ENCODE measurements at places on chromosomes 11 and 22.

GRCh38 chr11:34419158-34419557, 19.6 kb upstream of the CAT start:
- no peak for DNase-seq

DNA sequence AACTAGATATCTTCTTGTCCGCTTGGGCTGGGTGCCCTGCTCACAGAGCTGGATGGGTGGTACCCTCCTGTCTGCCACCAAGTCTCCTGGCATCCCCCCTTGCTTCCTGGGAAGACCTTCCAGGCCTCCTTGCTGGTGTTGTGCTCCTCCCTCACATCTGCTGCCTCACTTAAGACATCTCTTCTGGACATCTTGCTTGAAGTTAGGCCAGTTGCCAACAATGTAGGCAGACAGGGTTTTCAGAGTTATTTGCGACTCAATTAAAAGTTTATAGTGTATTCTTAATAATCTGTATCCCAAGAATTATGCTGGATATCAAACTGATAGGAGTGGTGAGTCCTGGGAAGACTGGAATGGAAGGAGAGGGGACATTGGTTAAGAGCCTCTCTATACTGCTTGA, 64.0 kb upstream of the TNRC6B start:
- DNase-seq, result no peak

DNA sequence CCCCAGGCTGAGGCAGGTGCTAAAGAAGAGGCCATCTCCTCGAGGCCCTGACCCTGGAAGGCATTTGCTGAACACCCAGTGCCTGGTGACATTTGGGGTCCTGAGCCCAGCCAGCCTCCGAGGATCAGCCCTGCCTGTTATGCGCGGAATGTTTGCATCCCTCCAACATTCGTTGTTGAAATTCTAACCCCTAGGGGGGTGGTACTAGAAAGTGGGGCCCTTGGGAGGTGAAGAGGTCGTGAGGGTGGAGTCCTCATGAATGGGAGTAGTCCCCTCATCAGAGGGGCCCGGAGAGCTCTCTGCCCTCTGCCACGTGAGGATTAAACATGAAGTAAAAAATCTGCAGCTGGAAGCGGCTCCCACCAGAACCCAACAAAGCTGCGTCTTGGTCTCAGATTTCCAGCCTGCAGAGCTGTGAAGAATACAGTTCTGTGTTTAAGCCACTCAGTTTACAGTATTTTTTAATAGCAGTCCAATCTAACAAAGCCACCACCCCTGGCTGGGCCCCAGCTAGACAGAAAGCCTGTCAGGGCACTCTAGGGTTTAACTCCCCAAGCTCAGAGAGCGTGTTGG, 35.3 kb upstream of the SEPTIN5 start:
- DNase-seq, result no peak

DNA sequence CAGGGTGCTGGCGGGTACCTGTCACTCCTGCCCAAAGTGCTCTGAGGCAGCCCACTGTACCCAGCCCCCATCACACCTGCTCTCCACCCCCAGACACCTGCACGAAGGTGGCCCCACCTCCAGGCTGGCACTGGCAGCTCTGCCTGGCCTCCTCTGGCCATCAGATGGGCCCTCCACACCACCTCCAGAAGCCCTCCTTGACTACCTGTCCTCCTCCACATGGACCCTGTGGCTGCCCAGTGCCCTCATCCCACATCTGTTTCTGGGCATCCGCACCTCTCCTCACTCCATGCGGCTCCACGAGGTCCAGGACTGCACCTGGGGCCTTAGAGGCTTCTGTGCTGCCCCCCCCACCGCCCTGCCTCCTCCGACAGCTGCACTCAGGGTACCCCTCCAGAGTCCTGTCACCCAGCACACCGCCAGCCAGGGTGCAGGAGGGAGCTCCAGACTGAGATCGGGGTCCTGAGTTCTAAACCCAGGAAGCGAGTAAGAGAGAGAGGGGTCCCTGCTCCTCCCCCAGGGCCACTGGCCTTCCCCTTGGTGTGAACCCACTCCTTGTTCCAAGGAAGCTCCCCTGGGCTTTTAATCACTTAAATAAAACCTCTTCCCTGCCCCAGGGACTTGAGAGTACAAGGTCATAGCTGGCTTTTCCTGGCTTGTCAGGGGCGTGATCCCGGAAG, 1.7 kb downstream of the CTSD start:
- no peak for DNase-seq

DNA sequence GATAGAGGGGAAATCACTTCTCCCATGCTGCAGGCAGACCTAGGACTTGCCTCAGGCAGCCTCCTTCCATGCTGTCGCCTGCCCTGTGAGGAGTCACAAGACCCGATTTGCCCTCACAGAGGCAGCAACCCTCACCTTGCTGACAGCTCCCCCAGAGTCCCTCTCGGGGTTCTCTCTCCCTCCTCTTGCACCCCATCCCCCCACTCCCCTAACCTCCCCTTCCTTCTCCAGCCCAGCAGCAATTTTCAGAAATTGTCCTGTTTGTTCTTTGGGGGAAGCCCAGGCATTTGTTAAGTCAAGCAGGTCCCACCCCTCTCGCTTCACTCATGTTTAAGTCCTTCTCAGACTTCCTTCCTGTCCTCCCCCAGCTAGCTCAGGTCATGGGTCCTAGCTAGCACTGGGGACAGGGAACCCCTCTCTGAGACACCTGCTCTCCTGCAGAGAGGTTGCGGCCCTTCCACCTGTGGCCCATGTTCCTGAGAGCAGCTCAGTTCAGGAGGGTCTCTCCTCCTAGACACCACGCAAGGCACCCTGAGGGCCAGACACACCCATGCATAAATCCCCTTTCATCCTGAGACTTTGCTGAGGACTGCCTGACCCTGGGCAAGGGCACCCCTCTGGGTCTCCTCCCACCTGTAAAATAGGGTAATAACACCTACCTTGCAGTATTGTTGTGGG, 6.3 kb upstream of the FXYD2 start:
- no peak for DNase-seq

DNA sequence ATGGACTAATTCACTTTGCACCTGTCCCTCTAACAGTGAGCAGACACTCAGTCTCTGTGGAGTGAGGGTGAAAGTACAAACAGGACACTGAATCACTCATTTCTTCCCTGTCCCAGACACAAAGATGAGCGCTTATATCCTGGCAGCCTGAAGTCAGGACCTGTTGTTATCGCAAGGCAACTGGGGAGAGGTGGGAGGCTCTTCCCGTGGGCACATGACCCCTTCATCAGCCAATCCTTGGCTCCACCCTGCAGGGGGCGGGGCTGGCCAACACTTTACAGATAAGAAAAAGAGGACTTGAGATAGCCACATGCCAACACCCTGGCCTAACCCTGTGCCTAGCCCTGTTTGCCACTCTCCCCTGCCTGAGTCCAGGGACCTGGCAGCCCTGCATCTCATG, 29.5 kb upstream of the TESMIN start:
- DNase-seq, result no peak

GRCh38 chr22:47086596-47087248, 324.3 kb downstream of the TBC1D22A start:
- no peak for DNase-seq

DNA sequence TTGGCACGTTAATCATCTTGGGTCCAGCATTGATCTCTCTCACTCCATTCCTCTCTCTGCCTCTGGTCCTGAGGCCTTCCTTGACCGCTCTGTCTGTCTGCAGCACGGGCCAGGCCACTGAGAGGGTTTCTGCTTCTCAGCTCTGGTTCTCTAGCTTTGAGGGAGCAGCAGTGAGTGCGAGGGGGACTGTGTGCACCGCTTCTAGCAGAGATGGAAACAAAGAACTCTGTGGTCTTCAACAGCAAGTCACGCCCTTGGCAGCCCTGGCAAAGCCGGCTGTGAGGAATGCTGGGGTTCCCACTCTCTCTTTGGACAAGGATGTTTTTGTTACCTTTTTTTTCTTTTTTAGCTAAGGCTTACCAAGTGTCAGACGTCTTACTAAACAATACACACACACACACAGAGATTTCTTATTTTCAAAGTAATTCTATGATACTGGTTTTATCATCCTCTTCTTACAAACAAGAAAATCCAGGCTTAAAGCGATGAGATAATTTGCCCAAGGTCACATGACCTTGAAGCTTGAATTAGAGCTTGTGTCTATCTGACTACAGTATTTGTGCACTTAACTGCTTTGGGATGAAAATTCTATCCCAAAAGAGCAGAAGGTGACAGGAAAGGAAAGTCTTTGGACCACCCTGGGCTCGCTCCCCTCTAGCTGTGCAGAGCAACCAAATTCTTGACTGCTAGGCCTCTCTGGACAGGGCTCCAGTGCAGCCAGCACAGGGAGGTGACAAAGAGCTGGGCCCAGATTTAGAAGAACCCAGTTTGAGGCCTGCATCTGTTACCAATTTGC, 293.2 kb downstream of the NTM start:
- no peak for DNase-seq

GRCh38 chr22:23517804-23518375, 62.2 kb downstream of the IGLL1 start:
- DNase-seq, result no peak
